AG04450 (cell line): ENCODE measurements at places on chromosomes 5 and 9. TPM values are rescaled to one million over a fixed set of nuclear protein-coding genes. Genes with fewer than 3 reads are reported as not detected.

- no peak for DNase-seq
Observed at GRCh38 chr5:113195251-113195650, 218.7 kb downstream of the DCP2 start.

DNA sequence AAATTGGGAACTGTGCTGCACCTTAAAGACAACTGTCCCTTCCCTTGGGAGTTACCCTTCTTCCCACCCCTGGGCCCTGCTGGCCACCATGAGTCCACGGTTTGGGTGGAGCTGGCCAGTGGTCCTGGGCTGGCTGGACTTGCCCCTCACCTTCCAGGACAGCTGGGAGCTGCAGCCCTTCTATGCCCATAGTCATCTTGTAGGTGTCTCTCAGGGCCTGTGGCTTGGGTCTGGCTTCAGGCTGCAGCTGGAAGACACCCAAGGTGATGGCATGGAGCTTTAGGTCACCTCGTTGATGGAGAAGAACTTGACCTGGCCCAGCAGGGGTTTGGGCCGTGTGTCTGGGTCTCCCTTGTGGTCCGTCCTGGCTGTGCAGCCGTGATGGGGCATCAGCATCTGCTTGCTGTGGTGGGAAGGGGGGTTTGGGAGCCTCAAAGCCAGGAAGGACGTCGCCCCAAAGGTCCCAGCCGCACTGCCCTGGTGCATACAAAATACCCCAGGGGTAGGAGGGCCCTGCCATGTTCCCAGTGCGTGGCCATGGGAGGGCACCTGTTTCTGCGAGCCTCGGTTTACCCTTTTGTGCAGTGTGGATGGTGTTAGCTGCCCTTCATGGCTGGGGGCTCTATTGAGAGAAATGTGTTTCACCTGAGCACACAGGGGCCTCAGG is 8.9 kb downstream of the WNK2 start:
- no peak for DNase-seq

GRCh38 chr5:4384649-4385048 is 755.5 kb upstream of the ADAMTS16 start:
- no peak for DNase-seq

- DNase-seq = no peak
Observed at GRCh38 chr9:115673599-115673998, 480.0 kb upstream of the PAPPA start.

DNA sequence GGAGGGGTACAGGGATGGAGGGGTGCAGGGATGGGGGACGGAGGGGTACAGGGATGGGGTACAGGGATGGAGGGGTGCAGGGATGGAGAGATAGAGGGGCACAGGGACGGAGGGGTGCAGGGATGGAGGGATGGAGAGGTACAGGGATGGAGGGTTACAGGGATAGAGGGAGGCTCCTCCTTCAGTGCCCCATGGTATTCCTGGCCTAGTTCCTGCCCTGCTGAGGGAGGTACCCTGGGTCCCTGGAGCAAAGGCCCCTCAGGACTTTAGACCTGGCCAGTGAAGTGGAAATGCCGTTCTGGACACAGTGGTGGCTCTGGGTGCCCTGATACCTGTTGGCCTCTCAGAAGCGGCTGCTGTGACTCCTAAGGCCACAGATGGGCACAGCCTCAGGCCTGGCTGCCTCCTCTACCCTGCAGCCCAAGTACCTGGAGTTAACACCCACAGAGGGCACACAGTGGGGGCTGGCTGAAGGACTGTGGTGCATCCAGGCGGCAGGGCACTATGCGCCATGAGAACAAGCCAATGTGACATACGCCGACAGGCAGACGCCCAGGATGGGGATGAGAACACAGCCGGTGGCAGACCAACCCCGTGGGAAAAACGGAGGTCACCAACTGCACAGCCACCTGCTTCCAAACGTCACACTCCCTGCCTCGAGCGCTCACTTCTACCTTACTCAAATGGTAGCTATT is 8.4 kb downstream of the PTGES2 start:
- no peak for DNase-seq

- no peak for DNase-seq
Observed at GRCh38 chr9:68705531-68706362, 707 bp downstream of the PIP5K1B start.

DNA sequence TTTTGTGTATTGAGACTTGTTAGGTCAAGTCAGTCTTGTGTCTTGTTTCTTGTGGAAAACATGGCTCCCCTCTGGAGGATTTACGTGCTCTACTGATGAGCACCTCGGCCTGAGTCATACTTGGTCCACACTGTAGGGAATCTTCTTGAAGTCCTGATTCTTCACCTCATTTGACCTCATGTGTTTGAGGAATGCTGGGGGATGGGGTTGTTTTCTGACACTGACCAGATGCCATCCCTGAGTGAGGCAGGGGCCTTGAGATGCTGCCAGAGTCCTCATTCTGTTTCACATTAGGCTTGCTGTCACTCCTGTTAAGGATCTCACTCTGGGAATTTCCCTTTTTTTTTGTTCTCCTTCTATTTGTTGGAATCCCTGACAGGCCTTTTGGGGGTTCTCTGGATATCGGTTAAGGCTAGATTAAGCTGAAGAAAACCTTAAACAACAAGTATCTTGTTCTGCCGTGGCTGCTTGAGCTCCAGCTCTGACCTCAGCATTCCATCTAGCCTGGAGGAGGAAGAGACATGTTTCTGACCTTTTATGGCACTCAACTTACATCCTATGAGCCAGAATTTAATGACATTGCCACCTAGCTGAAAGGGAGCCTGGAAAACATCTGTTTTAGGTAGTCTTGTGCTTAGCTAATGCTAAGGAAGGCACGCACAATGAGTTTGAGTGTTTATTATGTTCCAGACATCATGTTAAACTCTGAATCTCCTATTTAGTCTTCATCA is 20.6 kb downstream of the TCOF1 start:
- peak; percentile 95 for DNase-seq

DNA sequence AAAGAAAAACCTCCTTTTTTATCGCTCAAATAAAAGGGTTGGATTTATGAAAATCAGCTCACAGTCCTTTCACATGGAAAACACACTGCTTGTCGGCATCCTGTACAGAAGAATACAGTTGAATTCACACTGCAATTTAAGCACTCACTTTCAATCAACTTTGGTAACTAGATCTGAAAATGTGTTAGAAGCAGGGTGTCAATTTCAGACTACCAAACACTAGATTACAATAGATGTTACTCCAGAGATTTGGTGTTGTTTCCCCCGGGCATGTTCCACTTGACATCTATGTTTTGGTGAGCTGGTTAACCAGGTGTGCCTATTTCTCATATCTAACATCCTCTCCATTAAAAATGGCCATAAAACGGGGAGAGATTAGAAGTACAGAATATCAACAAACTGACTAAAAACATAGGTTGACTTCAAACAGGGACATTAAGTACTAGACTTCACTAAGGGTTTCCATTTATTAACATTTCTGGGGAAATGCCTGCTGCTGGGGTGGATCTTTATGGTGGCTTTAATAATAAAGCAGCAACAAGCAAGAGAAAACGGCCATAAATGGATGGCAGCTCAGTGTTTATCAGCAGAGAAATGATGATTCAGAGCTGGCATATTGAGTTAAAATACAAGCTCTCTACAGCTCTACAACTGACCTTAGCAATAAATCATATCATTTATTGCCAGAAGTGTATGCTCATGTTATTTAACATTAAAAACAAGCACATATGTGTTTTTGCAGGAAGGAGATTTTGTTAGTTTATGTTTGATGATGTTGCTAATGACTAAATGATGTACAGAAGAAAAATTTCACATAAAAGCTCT is 158.8 kb downstream of the SLF1 start:
- no peak for DNase-seq

GRCh38 chr9:98575379-98576346 is 133.1 kb downstream of the GABBR2 start:
- DNase-seq = peak; percentile 16

DNA sequence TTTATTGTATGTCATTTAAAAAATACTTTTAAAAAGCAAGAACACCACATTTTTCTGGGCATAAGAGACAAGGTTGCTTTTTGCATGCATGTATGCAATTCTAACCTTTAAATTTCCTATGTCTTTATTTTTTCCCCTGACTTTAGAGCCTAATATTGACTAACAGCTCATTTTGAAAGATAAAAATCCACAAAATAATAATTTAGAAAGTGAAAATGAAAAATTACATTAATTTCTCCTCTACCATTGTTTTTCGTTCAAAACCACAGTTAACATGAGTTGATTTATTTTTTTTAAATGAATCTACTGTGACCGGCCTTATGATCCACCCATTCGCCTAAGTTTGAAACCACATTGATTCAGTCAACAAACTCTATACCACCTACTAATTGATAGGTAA is 137.5 kb upstream of the CDKN2B start:
- DNase-seq = no peak

- peak; percentile 26 for DNase-seq
Observed at GRCh38 chr5:73654171-73654811, 28.3 kb downstream of the ARHGEF28 start.

DNA sequence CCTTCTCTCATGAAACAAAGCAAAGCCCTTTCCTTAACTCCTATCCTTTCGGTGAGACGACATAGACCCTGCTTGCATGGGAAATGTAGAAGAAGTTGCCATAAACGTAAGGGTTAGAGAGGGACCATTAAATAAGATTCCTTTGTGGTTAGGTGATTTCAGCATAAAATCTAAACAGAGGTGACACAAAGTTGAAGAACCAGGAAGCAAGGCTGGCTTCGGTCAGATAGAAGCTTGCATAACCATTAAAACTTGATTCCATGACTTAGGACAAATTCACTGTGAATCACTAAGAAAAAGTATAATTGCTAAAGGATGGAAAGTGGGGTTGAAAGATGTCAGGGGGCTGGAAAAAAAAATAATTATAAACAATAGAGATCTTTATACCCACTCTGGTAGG is 30.9 kb upstream of the ABLIM3 start:
- no peak for DNase-seq

DNA sequence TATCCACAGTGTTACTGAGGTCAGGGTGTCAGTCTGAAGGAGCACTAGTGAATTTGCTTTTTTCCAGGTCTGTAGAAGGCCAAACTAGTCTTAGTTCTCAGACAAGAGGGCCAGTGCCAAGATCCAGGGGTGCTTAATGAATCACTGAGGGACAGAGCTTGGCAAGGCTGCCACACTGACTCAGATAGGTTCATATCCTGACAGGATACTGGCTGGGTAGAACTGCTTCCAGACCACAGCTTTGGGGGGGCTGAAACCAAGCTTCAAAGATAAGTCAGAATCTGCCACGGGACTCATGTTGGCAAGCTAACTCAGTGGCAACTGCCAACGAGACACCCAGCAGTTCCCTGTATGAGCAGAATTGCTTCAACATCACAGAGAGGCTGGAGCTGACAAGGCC is 1125.4 kb downstream of the EFNA5 start:
- no peak for DNase-seq

DNA sequence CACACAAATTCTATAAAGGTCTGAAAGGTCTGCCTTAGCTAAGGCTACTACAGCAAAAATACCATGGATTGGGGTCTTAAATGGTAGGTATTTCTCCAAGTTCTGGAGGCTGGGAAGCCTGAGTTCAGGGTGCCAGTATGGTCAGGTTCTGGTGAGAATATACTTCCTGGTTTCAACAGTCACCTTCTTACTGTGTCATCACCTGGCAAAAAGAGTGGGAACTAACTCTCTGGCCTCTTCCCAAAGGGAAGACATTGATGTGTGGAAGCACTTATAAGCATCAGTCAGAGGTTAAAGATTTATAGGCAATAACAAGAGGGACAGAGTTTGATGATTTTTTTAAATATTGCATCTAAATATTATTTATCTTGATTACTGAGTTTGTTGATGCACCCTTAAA is 53.0 kb downstream of the ZNF622 start:
- no peak for DNase-seq

DNA sequence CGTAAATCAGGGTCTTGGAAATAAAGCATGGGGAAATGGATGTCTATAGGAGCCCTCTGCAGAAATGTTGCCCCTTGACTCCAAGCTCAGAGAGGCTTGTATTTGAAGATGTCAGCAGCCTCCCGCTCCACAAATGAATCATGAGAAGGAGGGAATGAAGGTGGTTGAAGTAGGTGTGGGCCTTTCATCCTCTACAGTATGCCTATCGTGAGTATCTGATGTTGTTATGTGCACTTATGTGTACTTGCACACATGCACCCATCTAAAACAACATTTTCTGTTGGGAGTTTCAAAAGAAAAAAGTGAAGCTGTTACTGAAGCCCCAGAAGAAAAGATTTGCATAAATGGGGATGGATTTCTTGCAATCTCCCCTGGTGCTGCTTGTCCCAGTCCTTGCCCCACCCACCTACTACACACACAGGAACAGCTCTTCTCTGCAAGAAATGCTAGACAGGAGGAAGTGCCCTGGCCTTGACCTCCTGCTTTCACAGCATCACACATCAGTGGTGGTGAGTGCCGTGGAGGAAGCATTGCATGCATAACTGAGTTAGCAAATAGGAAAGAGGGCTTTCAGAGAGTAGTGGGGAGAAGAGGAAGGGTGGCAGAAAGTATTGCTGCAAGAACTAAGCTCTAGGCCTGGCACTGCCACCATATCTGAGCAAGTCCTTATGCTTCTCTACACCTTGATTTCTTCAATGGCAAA is 156.1 kb downstream of the SNX18 start:
- DNase-seq = no peak

CRHBP gene
- 0.33 and 0.61 TPM in 2 replicates for polyA plus RNA-seq

TMEM174 gene
- polyA plus RNA-seq = not detected in 2 replicates

ANKRD55 gene
- not detected in 2 replicates for polyA plus RNA-seq

TAS2R1 gene
- polyA plus RNA-seq = 0.09 and 0.14 TPM in 2 replicates

F12 gene
- polyA plus RNA-seq = 0.35 and 0.48 TPM in 2 replicates

PCYOX1L gene
- 11.0 and 11.8 TPM in 2 replicates for polyA plus RNA-seq
